Smooth muscle cell of the coronary artery (primary cell): ENCODE measurements at places on chromosomes 3 and 15. TPM values are rescaled to one million over a fixed set of nuclear protein-coding genes. Genes with fewer than 3 reads are reported as not detected.

CLEC3B gene
- 0.98 and 46.7 TPM in 2 replicates for total RNA-seq

GOLGA8S gene
- under 0.01 TPM in 1 of 2 replicates, not detected in the other for total RNA-seq

SAXO2 gene
- total RNA-seq, result 0.23 and 0.98 TPM in 2 replicates

GOLGA6D gene
- not detected in 2 replicates for total RNA-seq

PLA1A gene
- 0.08 and 0.12 TPM in 2 replicates for total RNA-seq

CLDN11 gene
- 130 and 280 TPM in 2 replicates for total RNA-seq

GRK7 gene
- under 0.01 TPM in 1 of 2 replicates, not detected in the other for total RNA-seq

SNX33 gene
- total RNA-seq, result 11.1 and 23.4 TPM in 2 replicates

IL17RE gene
- 0.23 and 0.98 TPM in 2 replicates for total RNA-seq

ROBO2 gene
- total RNA-seq, result under 0.01 and 4.9 TPM in 2 replicates

PRR23E gene
- not detected in 2 replicates for total RNA-seq

CMTM7 gene
- total RNA-seq, result 3.0 and 9.0 TPM in 2 replicates

PRR20G gene
- total RNA-seq, result not detected in 2 replicates
